K562 (cell line): ENCODE measurements at places on chromosomes 12 and 14. TPM values are rescaled to one million over a fixed set of nuclear protein-coding genes. Genes with fewer than 3 reads are reported as not detected.

DNA sequence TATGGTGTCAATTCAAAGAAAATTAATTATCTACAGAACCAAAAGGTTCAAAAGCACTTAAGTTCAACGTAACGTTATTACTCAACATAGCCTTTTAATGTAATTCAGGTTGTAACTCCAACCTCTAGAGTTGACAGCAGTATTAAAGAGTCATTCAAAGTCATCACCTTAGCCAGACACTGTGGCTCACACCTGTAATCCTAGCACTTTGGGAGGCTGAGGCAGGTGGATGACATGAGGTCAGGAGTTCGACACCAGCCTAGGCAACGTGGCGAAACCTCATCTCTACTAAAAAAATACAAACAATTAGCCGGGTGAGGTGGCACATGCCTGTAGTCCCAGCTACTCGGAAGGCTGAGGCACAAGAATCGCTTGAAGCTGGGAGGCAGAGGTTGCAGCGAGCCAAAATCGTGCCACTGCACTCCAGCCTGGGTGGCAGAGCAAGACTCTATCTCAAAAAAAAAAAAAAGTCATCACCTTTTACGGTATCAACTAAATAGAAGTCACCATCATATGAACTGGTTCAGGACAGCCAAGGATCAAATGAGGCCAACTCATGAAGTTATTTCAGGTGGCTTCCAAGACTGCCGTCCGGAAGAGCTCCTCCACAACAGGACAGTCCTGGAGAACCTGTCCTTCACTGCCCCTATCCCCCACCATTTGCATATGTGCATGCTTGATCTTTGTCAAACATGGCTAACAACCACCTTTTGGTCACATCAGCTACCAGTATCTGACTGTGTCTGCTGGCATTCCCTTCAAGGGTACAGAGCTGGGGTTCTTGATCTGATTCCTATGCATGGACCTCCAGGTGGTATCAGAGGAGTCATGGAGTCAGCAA, 4.2 kb downstream of the PPTC7 start:
- no peak for DNase-seq

DNA sequence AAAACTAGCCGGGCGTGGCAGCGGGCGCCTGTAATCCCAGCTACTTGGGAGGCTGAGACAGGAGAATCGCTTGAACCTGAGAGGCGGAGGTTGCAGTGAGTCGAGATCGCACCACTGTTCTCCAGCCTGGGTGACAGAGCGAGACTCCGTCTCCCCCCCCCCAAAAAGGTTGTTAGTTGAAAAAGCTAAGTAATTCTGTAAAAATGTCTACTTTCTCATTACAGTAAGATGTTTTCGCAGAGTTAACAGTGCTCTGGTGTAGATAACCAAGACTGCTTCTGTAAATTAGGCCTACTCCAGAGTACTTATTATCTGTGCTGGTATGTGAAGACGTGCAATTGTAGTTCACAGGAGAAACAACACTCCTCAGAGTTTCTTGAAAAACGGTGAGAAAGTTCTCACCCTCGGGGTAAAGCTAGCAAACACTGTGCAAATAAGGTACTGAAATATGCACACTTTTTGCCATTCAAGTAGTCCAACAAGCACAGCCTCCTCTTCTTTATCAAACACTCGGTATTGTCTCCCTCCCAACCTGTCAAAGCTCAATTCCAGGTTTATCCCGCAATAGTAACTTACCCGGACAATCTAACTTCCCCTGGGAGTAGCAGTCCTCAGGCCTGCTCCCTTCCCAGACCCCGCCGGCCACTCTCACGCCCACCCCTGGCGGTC, 974 bp downstream of the BTBD7 start:
- no peak for DNase-seq

The MSRB3 gene
- 0.04 and 0.38 TPM in 2 replicates for total RNA-seq

- no peak for DNase-seq
These were observed 54.1 kb downstream of the BEGAIN start for GRCh38 chr14:100532906-100533655.

The LBHD2 gene
- total RNA-seq: not detected in 2 replicates

The SLC2A14 gene
- 7.4 and 8.9 TPM in 2 replicates for total RNA-seq

DNA sequence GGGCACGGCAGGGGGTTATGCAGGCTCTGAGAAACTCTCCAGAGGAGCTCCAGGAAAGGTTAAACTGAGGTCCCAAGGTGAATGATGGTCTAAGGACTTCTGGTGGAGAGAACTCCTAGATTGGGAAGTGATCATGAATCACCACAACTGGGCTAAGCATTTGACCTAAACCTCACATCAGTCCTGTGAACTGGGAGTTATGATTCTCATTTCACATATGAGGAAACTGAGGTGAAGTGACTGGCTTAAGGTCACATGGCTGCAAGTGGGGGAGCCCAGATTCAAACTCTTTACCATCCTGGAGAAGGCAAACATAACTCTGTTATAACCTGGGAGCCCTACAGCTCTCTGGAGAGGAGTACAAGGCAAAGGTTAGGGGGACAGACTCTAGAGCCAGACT, 4.2 kb downstream of the RARG start:
- DNase-seq: no peak

DNA sequence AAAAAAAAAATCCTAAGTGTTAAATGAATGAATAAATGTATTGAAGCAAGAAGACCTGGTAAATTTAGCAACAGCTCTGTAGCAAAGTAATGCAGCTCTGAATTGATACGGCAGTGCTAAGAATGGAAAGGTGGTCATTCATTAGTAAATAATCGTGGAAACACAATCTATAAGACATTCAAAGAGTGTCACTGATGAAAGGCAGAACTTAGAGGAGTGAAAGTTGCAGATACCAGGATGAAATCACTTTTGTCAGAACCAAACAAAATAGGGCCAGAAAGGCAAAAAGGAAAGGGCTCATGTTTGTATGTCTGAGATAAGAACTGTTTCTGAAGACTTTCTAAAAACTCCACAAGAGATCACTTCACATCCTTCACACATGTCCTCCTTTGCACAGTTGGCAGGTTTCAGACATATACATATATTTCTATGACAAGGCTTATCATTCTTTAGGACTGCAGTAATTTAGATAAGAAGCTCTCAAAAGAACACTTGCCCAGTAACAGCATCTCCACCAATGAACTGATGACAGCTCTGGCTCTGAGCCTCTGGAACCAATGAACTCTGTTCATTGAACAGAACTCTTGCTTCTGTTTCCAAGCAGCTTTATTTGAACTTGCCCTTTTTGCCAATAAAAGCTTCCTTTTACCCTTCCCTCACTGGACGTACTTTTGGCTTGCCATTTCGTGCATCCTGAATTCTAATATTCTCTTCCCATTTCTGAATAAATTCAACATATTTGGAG, 4.2 kb upstream of the LRR1 start:
- peak; percentile 27 for DNase-seq

DNA sequence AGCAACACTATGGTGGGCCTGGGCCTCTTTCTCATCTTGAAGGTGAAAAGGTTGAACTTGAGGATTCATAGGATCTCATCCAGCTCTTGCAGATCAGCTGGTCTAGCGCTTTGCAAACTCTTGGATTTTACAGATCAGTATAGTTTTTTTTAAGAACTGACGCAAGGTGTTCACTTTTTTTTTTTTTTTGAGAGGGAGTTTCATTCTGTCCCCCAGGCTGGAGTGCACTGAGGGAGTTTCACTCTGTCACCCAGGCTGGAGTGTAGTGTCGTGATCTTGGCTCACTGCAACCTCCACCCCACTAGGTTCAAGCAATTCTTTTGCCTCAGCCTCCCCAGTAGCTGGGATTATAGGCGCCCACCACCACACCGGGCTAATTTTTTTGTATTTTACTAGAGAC, 20.4 kb upstream of the LGMN start:
- DNase-seq: no peak
